ENCODE measurements at places on chromosomes 2 and 18. TPM values are rescaled to one million over a fixed set of nuclear protein-coding genes. Genes with fewer than 3 reads are reported as not detected.
A peak's percentile ranks its signal among the peaks of the same experiment; 100 is the strongest.

DNA sequence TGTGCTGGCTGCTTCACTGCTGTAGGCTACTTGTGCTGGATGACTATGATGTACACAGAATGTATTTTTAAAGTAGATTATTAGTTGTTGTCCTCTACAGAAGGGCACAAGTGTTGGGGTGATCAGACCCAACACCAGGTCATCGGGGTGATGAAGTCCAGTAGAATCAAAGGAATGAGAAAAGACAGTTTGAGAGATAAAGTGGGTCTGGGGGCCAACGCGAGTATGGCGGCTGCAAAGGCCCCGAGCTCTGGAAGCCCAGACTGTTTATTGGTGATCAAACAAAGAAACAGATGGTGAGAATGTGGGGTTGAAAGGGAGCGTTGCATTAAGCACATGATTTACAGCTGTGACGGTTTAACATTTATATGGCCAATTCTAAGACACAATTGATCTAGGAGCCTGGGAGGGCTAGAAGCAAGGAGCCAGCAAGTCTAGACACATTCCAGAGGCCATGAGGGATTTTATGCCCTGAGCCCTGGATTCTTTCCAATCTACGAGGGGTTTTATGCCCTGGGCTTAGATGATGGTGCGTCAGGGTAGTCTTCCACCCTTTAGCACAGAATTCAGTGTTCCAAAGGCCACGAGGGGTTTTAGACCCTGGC lies 153.5 kb downstream of the AGPS start:
- H3K4me1 ChIP-seq = peaks cover 21% of the 10 kb centered on the region
- H3K27me3 ChIP-seq = no peaks in the 10 kb centered on the region
- H3K4me3 ChIP-seq = no peak overlapping the region
- peaks cover 12% of the 10 kb centered on the region for H3K36me3 ChIP-seq

GRCh38 chr2:204299766-204300165 lies 245.5 kb upstream of the PARD3B start:
- H3K27ac ChIP-seq = no peak overlapping the region
- H3K27me3 ChIP-seq = peaks cover 26% of the 10 kb centered on the region
- H3K4me1 ChIP-seq = no peaks in the 10 kb centered on the region

NXPH2 gene
- total RNA-seq = not detected

GRCh38 chr2:68302281-68302875 lies 17.4 kb downstream of the CNRIP1 start:
- H3K4me1 ChIP-seq = no peaks in the 10 kb centered on the region
- H3K4me3 ChIP-seq = no peak overlapping the region
- H3K27me3 ChIP-seq = peaks cover 9% of the 10 kb centered on the region
- no peaks in the 10 kb centered on the region for H3K36me3 ChIP-seq

- peaks cover 17% of the 10 kb centered on the region for H3K4me1 ChIP-seq
- DNase-seq = no peak
- no peaks in the 10 kb centered on the region for H3K36me3 ChIP-seq
These were observed 9.8 kb upstream of the GNLY start for GRCh38 chr2:85684380-85684779.

ARHGAP28 gene
- not detected for total RNA-seq

- no peaks in the 10 kb centered on the region for H3K36me3 ChIP-seq
- H3K4me1 ChIP-seq = no peaks in the 10 kb centered on the region
- no peak overlapping the region for H3K27ac ChIP-seq
- no peak overlapping the region for H3K4me3 ChIP-seq
- no peak for DNase-seq
- H3K27me3 ChIP-seq = no peaks in the 10 kb centered on the region
These were observed 1223.5 kb upstream of the CELF4 start for GRCh38 chr18:38789141-38789540.

DNA sequence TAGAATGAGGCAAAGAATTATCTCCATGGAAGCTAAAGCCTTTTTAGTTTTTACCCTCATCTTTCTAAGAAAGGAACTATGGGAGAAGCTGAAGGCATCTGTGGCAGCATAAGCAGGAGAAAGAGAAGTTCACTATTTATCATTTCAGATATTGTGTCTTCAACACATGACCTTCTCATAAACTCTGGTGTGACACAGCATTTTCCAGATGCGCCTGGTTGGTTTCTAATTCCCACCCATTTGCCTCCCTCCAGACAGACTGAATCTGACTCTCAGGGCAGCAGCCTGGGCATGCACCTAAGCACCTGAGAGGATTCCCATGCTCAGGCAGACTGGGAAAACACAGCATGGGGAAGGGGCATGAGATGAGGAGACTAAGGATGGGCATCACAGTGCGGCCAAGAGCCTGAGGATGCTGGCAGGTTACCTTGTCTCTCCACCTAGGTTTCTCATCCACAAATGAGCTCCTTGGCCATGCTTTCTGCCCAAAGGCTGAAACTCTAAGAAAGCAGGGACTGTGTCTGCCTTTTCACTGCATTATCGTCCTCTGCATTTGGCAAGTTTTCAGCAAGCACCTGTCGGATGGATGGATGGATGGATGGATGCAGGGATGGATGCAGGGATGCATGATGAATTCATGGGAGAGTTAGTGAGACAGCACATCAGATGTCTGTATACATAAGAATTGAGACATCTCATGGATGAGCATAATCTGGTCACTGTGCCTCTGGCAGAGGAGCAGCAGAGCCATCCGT lies 28.8 kb upstream of the SULT1C4 start:
- H3K27me3 ChIP-seq = peaks cover 10% of the 10 kb centered on the region
- H3K27ac ChIP-seq = no peak overlapping the region
- no peaks in the 10 kb centered on the region for H3K4me1 ChIP-seq
- H3K4me3 ChIP-seq = no peak overlapping the region
- no peaks in the 10 kb centered on the region for H3K36me3 ChIP-seq

- H3K4me3 ChIP-seq = no peak overlapping the region
- H3K4me1 ChIP-seq = no peaks in the 10 kb centered on the region
- H3K27ac ChIP-seq = no peak overlapping the region
- no peak for DNase-seq
- no peaks in the 10 kb centered on the region for H3K36me3 ChIP-seq
- peaks cover 2% of the 10 kb centered on the region for H3K27me3 ChIP-seq
These were observed 137.5 kb upstream of the CHAC2 start for GRCh38 chr2:53630026-53630606.

- H3K4me1 ChIP-seq = peaks cover 40% of the 10 kb centered on the region
- H3K36me3 ChIP-seq = peaks cover 27% of the 10 kb centered on the region
- H3K4me3 ChIP-seq = no peak overlapping the region
- H3K27ac ChIP-seq = peak overlapping the region; percentile 45
These were observed 16.7 kb downstream of the ASPRV1 start for GRCh38 chr2:69944756-69945155.

DNA sequence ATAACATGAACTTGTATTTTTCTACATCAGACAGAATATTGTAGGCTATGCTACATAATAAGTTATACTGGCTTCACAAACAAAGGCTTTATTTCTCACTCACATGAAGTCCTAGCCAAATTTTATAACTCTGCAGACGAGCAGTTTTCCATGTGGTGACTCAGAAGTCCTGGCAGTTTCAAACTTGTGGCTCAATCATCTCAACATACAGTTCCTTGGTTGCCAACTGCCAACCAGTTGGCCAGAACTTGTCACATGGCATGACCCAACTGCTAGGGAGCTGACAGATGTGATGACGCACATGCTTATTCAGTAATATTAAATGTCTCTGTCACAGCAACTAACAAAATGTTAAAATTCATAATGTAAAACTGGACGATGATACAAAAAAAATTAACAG lies 63.8 kb upstream of the ZC3H15 start:
- peaks cover 7% of the 10 kb centered on the region for H3K4me1 ChIP-seq
- peaks cover 2% of the 10 kb centered on the region for H3K27me3 ChIP-seq
- no peak overlapping the region for H3K27ac ChIP-seq
- H3K36me3 ChIP-seq = no peaks in the 10 kb centered on the region
- H3K4me3 ChIP-seq = no peak overlapping the region

UGT1A3 gene
- not detected for total RNA-seq

DNA sequence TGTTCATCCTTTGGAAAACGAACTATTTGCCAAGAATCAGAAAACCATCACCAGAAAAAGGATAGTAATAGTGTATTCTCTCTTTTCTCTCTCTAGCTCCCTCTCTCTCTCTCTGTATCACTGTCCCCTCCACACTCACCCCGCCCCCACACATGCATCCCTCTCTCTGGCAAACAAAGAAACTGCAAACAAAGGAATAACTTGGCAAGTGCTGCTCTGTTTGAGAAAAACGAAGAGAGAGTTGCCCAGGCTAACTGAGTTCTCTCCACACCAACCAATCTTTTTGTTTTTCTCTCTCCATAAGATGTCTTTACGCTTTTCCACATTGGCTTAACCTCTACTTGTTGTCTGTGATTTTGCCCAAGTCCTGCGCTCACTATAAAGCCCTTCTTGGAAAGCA lies 316.2 kb downstream of the EPHA4 start:
- H3K4me3 ChIP-seq = no peak overlapping the region
- H3K27me3 ChIP-seq = no peaks in the 10 kb centered on the region
- no peaks in the 10 kb centered on the region for H3K4me1 ChIP-seq

DNA sequence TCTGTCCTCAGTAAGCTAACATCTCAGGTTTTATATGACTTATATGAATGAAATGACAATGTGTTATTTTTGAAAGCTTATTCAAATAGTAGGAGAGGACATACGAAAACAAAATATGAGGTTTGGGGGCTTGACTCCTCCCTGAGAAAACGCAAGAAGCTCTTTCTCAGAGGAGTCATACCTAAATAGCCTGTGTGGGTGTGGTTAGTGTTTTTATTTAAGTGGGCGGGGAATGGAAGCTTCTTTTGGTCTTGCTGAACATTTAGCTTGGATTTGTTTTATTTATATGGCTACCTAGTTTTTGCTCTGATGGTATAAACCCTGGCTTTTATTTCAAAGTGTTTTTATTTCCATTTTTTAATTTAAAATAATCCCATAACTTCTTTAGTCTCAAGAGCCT lies 72.1 kb upstream of the DSG1 start:
- no peaks in the 10 kb centered on the region for H3K27me3 ChIP-seq
- no peaks in the 10 kb centered on the region for H3K4me1 ChIP-seq
- no peak overlapping the region for H3K4me3 ChIP-seq
- DNase-seq = no peak

TMEM17 gene
- total RNA-seq = 0.19 TPM

DNA sequence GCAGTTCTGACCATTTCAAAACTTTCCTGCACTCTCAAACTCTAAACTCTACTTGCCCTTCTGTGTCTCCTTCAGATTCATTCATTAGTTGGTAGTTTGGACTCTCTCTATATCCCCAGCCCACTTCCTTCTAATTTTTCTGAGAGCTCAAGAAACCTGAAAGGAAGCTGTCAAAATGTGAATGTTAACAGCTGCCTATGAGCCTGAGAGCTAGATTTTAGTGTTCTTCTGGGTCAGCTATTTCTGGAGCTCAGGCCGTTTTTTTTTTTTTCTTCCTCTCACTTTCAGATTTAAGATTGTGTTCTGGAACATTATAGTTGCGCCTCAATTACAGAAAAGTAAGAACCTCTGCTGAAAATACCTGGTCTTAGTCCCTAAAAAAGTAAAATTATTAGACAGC lies 73.1 kb downstream of the RTN4 start:
- peaks cover 12% of the 10 kb centered on the region for H3K36me3 ChIP-seq
- H3K4me1 ChIP-seq = peaks cover 14% of the 10 kb centered on the region
- H3K27me3 ChIP-seq = no peaks in the 10 kb centered on the region

ABCG8 gene
- not detected for total RNA-seq

- peaks cover 2% of the 10 kb centered on the region for H3K36me3 ChIP-seq
- peaks cover 4% of the 10 kb centered on the region for H3K4me1 ChIP-seq
- DNase-seq = no peak
- H3K27ac ChIP-seq = no peak overlapping the region
These were observed 58.7 kb downstream of the PIGN start for GRCh38 chr18:62128157-62128556.

Data from activated CD4-positive, alpha-beta T cell treated with anti-CD3 and anti-CD28 coated beads, Interleukin-2, amount 10 ng/mL, durations not matched to agents 24 days and 14 days (primary cell).